ENCODE measurements at places on chromosomes 4 and X. TPM values are rescaled to one million over a fixed set of nuclear protein-coding genes. Genes with fewer than 3 reads are reported as not detected.
A peak's percentile ranks its signal among the peaks of the same experiment; 100 is the strongest.

RPS6KA6 gene
- total RNA-seq: 5.9 TPM

FGFBP1 gene
- not detected for total RNA-seq

DNA sequence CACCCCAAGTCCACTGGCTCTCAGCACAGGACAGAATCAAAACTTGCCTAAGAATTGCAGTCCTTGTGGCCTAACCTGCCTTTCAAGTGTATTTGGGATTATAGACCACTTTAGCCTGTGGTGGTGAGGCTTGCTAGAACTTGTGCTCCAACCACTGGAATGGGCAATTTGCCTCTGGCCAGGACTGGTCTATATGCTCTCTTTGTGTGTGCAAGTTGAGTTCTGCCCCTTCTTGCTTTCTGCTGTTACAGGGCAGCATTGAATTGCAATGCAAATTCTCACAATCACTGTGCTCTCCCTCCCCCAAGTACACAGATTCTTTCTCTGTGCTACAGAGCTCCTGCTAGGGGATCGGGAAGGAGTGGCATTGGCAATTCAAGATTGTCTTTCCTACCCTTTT lies 233.6 kb upstream of the DIPK2B start:
- H3K27me3 ChIP-seq: no peaks in the 10 kb centered on the region
- no peaks in the 10 kb centered on the region for H3K4me1 ChIP-seq
- no peak overlapping the region for H3K4me3 ChIP-seq
- no peak overlapping the region for H3K27ac ChIP-seq
- DNase-seq: no peak
- no peaks in the 10 kb centered on the region for H3K36me3 ChIP-seq

TCEAL3 gene
- 52.4 TPM for total RNA-seq

DNA sequence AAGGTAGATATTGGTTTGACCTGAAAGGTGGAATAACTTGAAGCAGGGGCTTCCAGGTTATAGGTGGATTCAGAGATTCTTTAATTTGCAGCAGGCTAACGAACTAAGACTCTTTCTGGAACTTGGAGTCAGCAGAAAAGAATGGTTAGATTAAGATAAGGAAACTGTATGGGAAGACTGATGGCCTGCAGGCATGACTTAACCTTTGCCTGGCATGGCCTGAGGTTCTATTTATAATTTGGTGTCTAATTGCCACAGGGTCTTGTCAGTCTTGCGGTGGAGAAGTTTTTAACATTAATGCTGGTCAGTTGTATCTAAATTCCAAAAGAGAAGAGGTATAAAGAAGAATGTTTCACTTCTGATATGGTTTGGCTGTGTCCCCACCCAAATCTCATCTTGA lies 110.3 kb upstream of the VCX3A start:
- DNase-seq: no peak
- H3K27ac ChIP-seq: no peak overlapping the region
- H3K4me3 ChIP-seq: no peak overlapping the region
- no peaks in the 10 kb centered on the region for H3K36me3 ChIP-seq

TTC29 gene
- total RNA-seq: not detected

- H3K27me3 ChIP-seq: no peaks in the 10 kb centered on the region
- no peaks in the 10 kb centered on the region for H3K36me3 ChIP-seq
- no peak overlapping the region for H3K27ac ChIP-seq
- no peak overlapping the region for H3K4me3 ChIP-seq
Measured at GRCh38 chrX:98939456-98939855, 1470.6 kb downstream of the PCDH19 start.

GRCh38 chrX:130105244-130105643 lies 5.1 kb downstream of the ELF4 start:
- DNase-seq: no peak
- no peaks in the 10 kb centered on the region for H3K27me3 ChIP-seq
- no peak overlapping the region for H3K27ac ChIP-seq
- no peak overlapping the region for H3K4me3 ChIP-seq
- H3K4me1 ChIP-seq: no peaks in the 10 kb centered on the region

DNA sequence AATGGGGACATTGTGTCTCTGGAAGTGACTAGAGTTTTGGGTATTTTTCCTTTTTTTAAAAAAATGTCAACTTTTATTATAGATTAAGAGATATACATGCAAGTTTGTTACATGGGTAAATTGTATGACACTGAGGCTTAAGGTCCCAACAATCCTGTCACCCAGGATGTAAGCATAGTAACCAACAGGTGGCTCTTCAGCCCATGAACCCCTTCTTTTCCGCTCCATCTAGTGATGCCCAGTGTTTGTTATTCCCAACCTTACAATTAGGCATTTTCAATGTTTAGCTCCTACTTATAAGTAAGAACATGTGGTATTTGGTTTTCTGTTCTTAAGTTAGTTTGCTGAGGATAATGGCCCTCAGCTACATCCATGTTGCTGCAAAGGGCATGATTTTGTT lies 102.7 kb downstream of the GRID2 start:
- no peaks in the 10 kb centered on the region for H3K27me3 ChIP-seq
- H3K4me3 ChIP-seq: no peak overlapping the region
- H3K4me1 ChIP-seq: no peaks in the 10 kb centered on the region

- H3K27ac ChIP-seq: no peak overlapping the region
- no peaks in the 10 kb centered on the region for H3K4me1 ChIP-seq
- peak overlapping the region; percentile 28 for H3K4me3 ChIP-seq
- DNase-seq: no peak
- no peaks in the 10 kb centered on the region for H3K27me3 ChIP-seq
Measured at GRCh38 chrX:9279234-9279544, 185.7 kb upstream of the TBL1X start.

GRCh38 chrX:11480626-11481025 lies 185.1 kb downstream of the ARHGAP6 start:
- no peak overlapping the region for H3K4me3 ChIP-seq
- no peaks in the 10 kb centered on the region for H3K36me3 ChIP-seq
- no peaks in the 10 kb centered on the region for H3K4me1 ChIP-seq
- DNase-seq: no peak

DNA sequence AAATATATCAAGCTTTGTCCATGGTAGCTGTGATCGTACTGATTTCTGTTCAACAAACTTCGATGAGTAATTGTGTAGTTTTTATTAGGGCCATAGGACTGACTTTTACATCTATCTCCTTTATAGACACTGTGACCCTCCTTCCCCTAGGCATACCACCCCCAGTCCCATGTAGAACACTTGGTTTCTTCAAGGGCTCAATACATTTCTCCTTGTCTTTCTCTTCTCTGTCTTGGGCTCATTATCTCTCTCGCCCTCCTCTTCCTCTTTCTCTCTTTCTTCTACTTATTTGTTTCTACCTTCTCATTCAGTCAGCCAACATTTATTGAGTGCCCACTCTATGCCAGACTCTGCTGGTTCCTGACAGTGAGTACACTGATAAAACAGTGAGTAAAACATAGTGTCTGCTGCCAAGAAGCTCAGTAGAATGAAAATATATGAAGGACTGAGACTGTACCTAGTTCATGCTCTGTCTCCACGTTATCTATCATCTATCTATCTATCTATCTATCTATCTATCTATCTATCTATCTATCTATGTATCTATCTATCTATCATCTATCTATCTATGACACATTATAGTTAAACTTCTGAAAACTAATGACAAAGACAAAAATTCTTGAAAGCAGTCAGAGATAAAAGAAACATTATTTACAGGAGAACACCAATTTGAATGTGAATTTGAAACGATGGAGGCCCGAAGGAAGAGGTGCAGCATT lies 122.8 kb downstream of the RBMX2 start:
- no peak for DNase-seq
- peaks cover 6% of the 10 kb centered on the region for H3K27me3 ChIP-seq
- H3K4me1 ChIP-seq: no peaks in the 10 kb centered on the region
- no peaks in the 10 kb centered on the region for H3K36me3 ChIP-seq
- H3K4me3 ChIP-seq: peak overlapping the region; percentile 34

GRCh38 chr4:122305853-122306252 lies 73.0 kb upstream of the ADAD1 start:
- no peak for DNase-seq
- H3K36me3 ChIP-seq: no peaks in the 10 kb centered on the region
- no peak overlapping the region for H3K4me3 ChIP-seq

DNA sequence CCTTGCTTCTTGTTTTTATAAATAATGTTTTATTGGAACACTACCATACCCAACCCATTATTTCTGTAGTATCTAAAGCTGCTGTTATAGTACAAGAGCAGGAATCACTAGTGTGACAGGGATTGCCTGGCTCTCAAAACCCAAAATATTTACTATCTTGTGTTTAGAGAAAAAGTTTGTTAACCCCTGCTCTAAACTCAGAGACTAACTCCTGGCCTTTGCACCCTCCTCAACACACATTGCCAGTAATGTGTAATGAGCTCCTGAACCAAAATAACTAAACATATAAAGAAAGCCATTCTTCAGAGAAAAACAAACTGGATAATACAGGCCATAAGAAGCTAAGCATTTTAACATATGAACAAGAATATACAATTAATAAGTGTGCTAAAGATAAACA lies 8.2 kb upstream of the FAT4 start:
- H3K36me3 ChIP-seq: no peaks in the 10 kb centered on the region
- H3K4me3 ChIP-seq: no peak overlapping the region
- H3K27ac ChIP-seq: no peak overlapping the region
- no peaks in the 10 kb centered on the region for H3K4me1 ChIP-seq
- no peak for DNase-seq
- no peaks in the 10 kb centered on the region for H3K27me3 ChIP-seq

GRCh38 chr4:154822775-154823174 lies 41.7 kb downstream of the RBM46 start:
- no peak for DNase-seq
- no peaks in the 10 kb centered on the region for H3K36me3 ChIP-seq
- H3K4me3 ChIP-seq: no peak overlapping the region
- H3K4me1 ChIP-seq: no peaks in the 10 kb centered on the region
- H3K27me3 ChIP-seq: no peaks in the 10 kb centered on the region

- no peaks in the 10 kb centered on the region for H3K27me3 ChIP-seq
- no peaks in the 10 kb centered on the region for H3K36me3 ChIP-seq
- no peak overlapping the region for H3K4me3 ChIP-seq
Measured at GRCh38 chr4:134018846-134019245, 182.7 kb downstream of the PABPC4L start.

DNA sequence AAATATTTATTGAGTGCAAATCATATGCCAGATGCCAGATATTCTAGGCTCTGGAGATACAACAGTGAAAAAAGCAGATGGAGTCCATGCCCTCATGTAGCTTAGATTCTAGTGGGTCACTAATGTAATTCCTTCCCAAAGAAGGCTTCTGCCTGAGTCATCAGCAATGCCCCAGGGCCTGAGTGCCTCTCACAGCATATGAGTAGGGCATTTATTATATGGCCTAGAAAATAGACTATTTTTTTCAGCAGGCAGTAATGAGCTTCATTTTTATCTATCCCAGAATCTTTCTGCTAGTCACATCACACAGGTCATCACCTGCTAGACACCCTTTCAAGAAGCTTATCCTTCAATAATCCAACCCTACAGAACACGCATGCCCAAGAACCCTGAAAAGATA lies 22.3 kb downstream of the TMEM31 start:
- no peak for DNase-seq
- H3K4me3 ChIP-seq: no peak overlapping the region
- no peak overlapping the region for H3K27ac ChIP-seq
- H3K36me3 ChIP-seq: no peaks in the 10 kb centered on the region

DNA sequence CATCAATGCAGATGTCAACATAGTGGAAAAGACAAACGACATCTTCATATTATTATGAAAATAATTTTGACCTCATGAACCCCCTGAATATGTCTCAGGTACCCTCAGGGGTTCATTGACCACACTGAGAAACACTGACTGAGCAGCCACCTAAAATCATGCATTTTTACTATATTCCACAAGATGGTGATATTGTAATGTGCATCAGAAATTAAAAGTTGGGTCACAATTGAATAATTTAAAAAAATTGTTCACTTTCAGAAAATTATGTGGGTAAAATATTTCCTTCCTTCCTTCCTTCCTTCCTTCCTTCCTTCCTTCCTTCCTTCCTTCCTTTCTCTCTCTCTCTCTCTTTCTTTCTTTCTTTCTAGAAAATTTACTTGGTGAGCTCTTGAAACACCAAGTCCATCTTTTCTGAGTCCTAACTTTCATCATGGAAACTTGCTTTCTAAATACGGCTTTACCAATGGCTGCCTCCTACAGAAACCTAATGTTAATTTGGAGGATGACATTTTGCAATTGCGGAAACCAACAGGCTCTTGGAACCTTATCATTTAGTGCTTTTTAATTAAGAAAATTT lies 103.6 kb downstream of the RTL3 start:
- H3K27ac ChIP-seq: no peak overlapping the region
- no peaks in the 10 kb centered on the region for H3K4me1 ChIP-seq
- no peak overlapping the region for H3K4me3 ChIP-seq
- no peaks in the 10 kb centered on the region for H3K36me3 ChIP-seq
- H3K27me3 ChIP-seq: no peaks in the 10 kb centered on the region
- DNase-seq: no peak

- H3K27me3 ChIP-seq: no peaks in the 10 kb centered on the region
- DNase-seq: no peak
- H3K36me3 ChIP-seq: no peaks in the 10 kb centered on the region
- peak overlapping the region; percentile 98 for H3K27ac ChIP-seq
- no peaks in the 10 kb centered on the region for H3K4me1 ChIP-seq
- no peak overlapping the region for H3K4me3 ChIP-seq
Measured at GRCh38 chr4:76206222-76206942, 7.2 kb downstream of the SCARB2 start.

DNA sequence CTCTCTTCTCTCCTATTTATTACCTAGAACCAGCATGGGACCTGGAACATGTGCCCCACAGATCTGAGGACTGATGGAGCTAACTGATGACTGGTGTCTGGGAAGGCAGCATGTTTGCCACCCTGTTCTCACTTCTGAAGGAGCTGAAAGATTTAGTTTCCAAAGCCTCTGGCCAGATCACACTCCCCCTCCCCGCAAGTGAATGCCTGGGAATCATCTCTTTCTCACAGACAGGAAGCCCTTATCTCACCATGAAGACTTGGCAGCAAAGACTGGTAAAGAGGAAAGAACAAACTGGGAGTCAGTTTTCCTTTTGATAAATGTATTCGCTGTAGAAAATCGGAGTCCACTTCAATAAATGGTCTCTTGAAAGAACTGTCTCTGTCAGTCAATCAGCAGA lies 21.0 kb upstream of the PCYT1B start:
- H3K4me3 ChIP-seq: no peak overlapping the region
- no peaks in the 10 kb centered on the region for H3K27me3 ChIP-seq
- H3K36me3 ChIP-seq: no peaks in the 10 kb centered on the region
- H3K4me1 ChIP-seq: no peaks in the 10 kb centered on the region

- peak within 1 kb of the TSS; percentile 48 for H3K4me3 ChIP-seq
- H3K27ac ChIP-seq: peak within 1 kb of the TSS; percentile 96
- peak; percentile 68 for DNase-seq
- no peaks in the 10 kb centered on the region for H3K27me3 ChIP-seq
Measured at GRCh38 chr4:78551420-78552351, at the start of gene ANXA3. TSS of gene ANXA3 (plus strand) at chr4:78551770. CDS start at chr4:78554474, 2,704 bp downstream.

ATP2B3 gene
- total RNA-seq: not detected

GRCh38 chrX:110421500-110422455 lies 63.1 kb downstream of the RTL9 start:
- no peak overlapping the region for H3K27ac ChIP-seq
- peak; percentile 54 for DNase-seq
- H3K4me1 ChIP-seq: no peaks in the 10 kb centered on the region
- no peaks in the 10 kb centered on the region for H3K36me3 ChIP-seq
- no peak overlapping the region for H3K4me3 ChIP-seq

- H3K27me3 ChIP-seq: no peaks in the 10 kb centered on the region
- no peak for DNase-seq
- H3K36me3 ChIP-seq: no peaks in the 10 kb centered on the region
- no peak overlapping the region for H3K4me3 ChIP-seq
- no peak overlapping the region for H3K27ac ChIP-seq
Measured at GRCh38 chr4:58843455-58843854, 1733.3 kb upstream of the IGFBP7 start.

GRCh38 chr4:148530114-148530513 lies 87.9 kb upstream of the NR3C2 start:
- DNase-seq: no peak
- no peak overlapping the region for H3K27ac ChIP-seq
- no peaks in the 10 kb centered on the region for H3K27me3 ChIP-seq
- H3K36me3 ChIP-seq: no peaks in the 10 kb centered on the region
- no peaks in the 10 kb centered on the region for H3K4me1 ChIP-seq

- no peaks in the 10 kb centered on the region for H3K27me3 ChIP-seq
- H3K27ac ChIP-seq: no peak overlapping the region
Measured at GRCh38 chr4:98006060-98006459, 137.2 kb downstream of the STPG2 start.
